Nucleus accumbens (tissue), 56 donors: ENCODE measurements at places on chromosomes 1 and 21.

- no peak for DNase-seq
Observed at GRCh38 chr1:203465146-203465798, 10.3 kb upstream of the PRELP start.

GRCh38 chr1:67580691-67581403 is 104.2 kb upstream of the GADD45A start:
- no peak for DNase-seq

GRCh38 chr1:87224201-87224600 is 104.5 kb upstream of the LMO4 start:
- no peak for DNase-seq

GRCh38 chr1:214857716-214858115 is 224.8 kb upstream of the KCNK2 start:
- DNase-seq: no peak

GRCh38 chr1:151967091-151967490 is 26.6 kb downstream of the S100A10 start:
- no peak for DNase-seq
